Activated CD8-positive, alpha-beta memory T cell treated with anti-CD3 and anti-CD28 coated beads for 1 hour (primary cell): ENCODE measurements at places on chromosomes 3 and 15.

- DNase-seq: no peak
These were observed 181.2 kb upstream of the IL12A start for GRCh38 chr3:159807137-159808040.

- no peak for DNase-seq
These were observed 140.6 kb downstream of the CACNA2D3 start for GRCh38 chr3:54262946-54263345.

- no peak for DNase-seq
These were observed 92.3 kb upstream of the TLE3 start for GRCh38 chr15:70189826-70190695.

- no peak for DNase-seq
These were observed 241.9 kb upstream of the PEX5L start for GRCh38 chr3:180278583-180279188.

GRCh38 chr3:72336821-72337479 lies 511.3 kb downstream of the SHQ1 start:
- no peak for DNase-seq

DNA sequence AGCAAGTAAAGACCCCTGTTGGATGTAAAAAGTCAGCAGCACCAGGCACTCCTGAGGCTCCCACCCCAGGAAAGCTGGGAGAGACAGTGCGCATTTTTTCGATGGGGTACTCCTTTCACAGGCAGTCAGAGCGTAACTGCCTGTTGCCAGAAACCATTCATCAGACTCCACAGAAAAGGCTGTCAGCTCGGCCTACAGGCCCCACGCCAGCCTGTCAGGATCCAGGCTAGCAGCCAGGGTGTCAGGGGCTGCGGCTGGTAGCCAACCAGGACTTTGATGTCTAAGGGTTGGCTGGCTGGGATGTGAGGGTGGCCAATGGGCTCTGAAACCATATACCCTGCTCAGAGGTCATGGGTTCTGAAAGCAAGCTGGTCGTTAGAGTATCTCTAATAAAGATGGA lies 164.5 kb downstream of the WNT5A start:
- no peak for DNase-seq

DNA sequence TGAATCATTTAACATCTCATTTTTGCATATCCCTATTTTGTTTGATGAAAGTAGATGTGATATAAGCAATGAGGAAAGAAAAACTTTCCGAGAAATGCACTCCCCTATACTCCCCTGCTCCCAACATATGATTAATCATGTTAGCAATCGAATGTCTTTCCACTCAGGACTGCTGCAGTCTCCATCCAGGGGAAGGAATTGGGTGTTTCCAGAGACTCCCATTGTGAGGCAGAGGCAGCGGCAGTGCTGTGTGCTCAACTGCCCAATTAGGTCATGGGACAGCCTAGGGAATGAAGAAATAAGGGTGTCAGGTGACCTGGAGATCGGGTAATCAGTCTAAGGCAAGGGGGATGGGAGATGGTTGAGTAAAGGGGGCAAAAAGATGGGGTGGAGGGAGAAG lies 268.6 kb upstream of the MEIS2 start:
- DNase-seq: no peak

GRCh38 chr3:126291537-126291936 lies 65.7 kb downstream of the KLF15 start:
- DNase-seq: no peak

DNA sequence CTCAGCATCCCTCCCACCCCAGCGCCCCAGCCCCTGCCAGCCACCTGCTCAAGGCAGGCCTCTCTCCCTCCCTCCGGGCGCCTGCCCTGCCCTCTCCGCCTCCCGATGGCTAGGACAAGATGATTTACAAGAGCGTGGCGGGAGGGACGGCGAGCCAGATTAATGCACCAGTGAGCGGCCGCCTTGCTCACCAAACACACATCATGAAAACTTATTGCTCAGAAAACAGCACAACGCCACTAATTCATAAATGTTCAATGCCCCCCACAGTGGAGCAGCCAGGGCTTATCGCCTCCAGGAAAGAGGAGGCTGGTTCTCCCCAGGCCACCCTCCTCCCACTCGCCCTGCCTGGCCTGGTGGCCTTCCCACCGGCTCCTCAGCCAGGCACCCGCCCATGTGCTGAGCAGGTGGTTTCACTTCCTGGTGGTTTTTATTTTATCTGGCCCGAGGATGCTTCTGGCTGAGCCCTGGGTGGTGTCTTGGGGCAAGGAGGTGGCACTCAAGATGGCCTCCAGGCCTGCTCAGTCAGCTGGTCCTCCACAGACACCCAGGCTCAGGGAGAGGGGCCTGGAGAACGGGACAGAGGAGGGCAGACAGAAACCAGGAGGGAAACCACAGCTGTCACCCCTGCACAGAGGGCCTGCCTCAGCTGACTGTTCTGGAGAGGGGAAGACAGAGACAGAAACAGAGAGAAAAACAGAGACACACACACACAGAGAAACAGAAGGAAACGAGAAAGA lies 284.9 kb downstream of the UACA start:
- no peak for DNase-seq

- DNase-seq: no peak
These were observed 44.7 kb upstream of the INO80 start for GRCh38 chr15:41160639-41161315.

DNA sequence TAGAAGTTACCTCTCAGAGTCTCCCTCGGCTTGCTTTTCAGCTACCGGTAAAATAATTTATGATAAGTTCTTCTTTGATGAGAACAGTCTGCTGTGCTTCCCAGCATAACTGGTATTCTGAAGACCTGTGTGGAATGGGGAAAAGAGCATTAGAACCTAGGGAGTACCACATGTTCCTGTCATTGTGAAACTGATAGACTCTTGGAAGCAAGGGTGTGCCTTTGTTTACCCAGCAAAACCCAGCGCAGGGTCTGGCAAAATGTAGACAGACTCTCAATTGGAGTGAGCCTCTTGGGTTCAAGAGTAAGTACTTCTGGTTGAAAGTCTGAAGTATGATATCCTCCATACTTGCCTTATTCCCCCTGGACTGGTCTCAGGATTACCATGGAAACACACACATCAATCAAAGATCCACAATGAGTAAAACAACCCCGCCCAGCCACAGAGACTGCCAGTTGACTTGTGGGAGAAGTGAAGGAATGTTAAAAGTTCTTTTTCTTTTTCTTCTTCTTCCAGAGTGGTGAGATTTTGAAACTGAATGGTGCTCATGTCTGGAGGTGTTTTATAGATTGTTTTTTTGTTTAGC lies 652.4 kb upstream of the NAALADL2 start:
- DNase-seq: no peak

DNA sequence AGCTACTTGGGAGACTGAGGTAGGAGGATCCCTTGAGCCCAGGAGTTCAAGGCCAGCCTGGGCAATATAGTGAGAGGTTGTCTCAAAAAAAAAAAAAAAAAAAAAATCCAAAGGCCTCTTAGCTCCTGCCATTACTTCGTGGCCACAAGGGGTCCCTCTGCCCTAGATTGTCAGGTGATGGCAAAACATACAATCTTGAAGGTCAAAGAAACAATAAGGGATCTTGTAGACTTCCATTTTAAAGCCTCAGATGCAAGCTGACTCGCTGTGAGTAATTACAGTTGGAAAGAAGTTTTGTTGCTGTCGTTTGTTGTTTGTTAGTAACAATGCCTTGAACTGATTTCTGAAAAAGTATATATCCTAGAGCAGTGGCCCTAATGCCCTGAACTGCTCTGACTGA lies 55.9 kb upstream of the PLCL2 start:
- DNase-seq: peak; percentile 14

- DNase-seq: no peak
These were observed 17.8 kb upstream of the MYRIP start for GRCh38 chr3:39791603-39792002.

DNA sequence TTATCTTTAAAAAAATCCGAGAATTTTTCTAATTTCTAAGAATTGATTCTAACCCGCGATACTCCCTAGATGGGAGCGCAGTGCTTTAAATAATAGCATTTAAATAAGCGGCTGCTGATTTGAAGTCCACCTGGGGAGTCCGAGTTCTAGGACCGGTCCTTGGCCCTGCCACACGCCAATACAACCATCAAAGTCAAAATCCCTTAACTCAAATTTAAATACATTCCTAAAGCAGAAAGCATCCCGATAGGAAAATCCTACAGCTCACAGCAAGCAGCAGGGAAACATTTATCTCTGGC lies 508 bp upstream of the ECT2 start:
- no peak for DNase-seq

GRCh38 chr15:64089543-64090280 lies 3.9 kb downstream of the CIAO2A start:
- no peak for DNase-seq

DNA sequence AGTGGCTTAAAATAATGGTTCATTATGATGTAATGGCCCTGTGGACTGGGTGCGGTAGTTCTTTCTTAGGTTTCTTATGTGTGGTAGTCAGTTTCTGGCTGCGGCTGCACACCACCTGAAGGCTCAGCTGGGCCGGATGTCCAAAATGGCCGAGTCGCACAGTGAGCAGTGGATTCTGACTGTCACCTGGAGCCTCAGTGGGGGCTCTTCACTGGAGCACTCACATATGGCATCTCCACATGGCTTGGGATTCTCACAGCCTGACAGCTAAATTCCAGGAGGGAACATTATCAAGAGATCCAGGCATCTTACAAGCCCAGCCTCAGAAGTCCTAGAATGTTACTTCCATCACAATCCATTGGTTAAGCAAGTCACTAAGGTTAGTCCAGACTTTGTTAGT lies 26.8 kb upstream of the ALDH1L1 start:
- DNase-seq: no peak

DNA sequence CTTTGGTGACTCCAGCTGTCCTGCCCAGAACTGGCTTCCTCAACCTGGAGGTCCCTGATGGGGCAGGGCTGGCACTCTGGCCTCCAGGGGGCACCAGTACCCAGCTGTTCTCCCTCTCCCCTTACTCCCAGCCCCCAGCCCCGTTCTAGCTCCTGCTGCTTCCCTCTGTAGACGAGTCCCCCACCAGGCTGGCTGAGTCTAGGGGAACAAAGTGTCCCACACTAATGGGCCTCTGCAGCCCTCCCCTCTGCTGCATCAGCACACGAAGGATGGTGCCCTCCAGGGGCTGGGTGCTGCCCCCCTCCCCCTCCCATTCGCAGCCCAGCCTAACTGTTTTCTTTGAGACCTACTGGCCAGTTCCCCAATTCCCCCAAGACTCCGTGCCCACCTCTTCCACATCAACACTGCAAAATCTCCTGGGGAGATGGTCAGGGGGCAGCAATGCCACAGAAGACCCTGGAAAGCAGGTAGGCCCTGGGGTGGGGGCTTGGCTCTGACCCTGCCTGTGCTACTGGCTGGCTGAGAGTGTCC lies 4.2 kb downstream of the RHCG start:
- no peak for DNase-seq

- DNase-seq: no peak
These were observed 20.0 kb upstream of the CHRNB4 start for GRCh38 chr15:78661001-78661400.

- no peak for DNase-seq
These were observed 82.6 kb upstream of the ATP11B start for GRCh38 chr3:182710557-182711157.

DNA sequence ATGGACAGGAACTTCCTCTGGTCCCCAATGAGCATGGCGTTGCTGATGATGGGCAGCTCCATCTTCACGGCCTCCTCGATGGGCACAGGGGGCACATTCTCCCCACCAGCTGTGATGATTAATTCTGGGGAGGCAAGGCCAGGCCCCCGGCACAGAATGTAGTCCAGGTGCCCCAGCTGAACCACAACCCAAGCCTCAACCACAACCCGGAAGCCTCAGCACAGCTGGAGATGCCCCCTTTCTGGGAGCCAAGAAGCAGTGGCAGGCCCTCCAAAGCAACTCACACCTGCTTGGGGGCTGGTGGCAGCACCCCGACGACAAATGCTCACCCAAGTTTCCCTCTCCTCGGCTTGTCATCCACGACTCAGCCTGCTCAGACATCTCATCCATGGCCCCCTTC lies 25.2 kb downstream of the IDH3A start:
- no peak for DNase-seq

DNA sequence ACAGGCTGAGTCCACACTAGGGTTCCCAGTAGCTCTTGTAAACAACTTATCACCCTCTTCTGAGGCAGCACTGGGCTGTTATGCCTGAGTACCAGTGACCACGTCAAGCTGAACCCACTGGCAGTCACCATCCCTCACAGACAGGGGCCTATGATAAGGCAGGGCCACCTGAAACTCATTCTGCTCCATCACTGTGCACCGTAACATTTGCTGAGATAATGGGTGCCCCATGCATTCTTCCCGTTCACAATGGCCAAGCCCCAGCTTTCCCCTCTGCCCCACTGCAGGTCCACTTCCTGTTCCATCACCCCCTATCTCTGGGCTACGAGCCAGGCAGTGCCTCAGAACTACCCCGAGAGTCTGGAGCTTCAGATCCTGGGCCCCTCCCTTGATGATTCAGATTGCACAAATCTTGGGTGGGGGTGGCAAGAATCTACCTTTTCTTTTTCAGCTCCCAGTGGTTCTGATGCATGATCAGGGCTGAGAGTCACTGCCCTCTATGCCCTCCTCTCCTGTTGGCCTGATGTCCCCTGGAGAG lies 158.0 kb downstream of the RAB11A start:
- DNase-seq: no peak

- DNase-seq: no peak
These were observed 510.8 kb upstream of the SEMA6D start for GRCh38 chr15:47206358-47206978.

DNA sequence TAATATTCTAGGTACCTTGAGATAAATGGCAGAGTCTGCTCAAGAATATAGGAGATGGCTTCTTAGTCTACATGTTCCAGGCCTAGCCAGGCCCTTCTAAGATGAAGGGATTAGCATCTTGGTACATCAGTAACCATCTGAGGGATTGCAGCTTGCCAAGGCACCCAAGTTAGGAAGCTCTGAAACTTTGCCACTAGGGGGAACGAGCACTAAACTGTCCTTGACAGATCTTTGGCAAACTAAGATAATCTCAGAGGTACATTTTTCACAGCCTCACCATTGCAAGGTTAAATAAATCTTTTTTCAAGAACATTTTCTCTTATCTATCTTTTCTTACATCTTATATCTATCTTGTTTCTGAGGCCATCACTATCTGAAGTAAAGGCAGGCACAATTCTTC lies 351.2 kb downstream of the RAP2B start:
- no peak for DNase-seq

- no peak for DNase-seq
These were observed 15.2 kb upstream of the CD47 start for GRCh38 chr3:108106031-108106430.

GRCh38 chr3:14431452-14431916 lies 29.1 kb downstream of the SLC6A6 start:
- DNase-seq: no peak

GRCh38 chr15:72787526-72787925 lies 4.0 kb upstream of the ADPGK start:
- no peak for DNase-seq
